ENCODE measurements at places on chromosomes 7 and 10.
A peak's percentile ranks its signal among the peaks of the same experiment; 100 is the strongest.

DNA sequence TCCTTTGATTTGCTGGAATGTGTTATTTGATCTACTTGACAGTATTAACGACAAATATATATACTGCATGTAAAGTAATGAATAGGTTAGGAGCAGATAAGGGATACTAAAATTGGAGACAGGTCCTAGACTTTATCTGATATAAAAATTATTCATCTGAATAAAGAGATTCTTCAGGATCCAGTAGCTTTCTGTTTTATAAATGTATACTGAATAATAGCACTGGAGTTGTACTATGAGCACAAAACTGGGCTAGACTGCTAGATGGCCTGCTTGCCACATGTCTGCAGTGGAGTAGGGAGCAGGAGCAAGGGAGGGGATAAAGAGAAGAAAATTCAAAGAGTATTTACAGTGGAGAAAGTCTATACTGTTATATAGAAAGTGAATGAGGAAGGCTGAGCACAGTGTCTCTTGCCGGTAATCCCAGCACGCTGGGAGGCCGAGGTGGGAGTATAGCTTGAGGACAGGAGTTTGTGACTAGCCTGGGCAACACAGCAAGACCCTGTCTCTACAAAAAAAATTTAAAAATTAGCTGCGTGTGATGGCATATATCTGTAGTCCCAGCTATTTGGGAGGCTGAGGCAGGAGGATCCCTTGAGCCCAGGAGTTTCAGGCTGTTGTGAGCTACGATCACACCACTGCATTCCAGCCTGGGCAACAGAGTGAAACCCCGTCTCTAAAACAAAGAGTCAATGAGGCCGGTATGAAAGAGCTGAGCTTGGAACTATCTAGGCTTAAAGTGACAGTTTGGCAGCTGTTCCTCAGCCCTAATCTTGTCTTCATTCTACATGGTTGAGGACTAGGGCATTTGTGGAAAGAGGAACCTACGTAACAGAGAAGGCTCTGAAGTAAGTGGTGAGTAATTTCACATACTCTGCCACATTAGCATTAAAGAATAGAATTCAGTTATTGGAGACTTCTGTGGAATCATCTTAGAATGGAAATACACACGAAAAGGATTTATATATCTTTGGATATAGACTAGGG lies 41.8 kb downstream of the CD36 start:
- peak; percentile 62 for DNase-seq
- peak overlapping the region; percentile 54 for H3K27ac ChIP-seq
- peaks cover 36% of the 10 kb centered on the region for H3K36me3 ChIP-seq
- no peak overlapping the region for H3K4me3 ChIP-seq
- H3K4me1 ChIP-seq, result peaks cover 5% of the 10 kb centered on the region

DNA sequence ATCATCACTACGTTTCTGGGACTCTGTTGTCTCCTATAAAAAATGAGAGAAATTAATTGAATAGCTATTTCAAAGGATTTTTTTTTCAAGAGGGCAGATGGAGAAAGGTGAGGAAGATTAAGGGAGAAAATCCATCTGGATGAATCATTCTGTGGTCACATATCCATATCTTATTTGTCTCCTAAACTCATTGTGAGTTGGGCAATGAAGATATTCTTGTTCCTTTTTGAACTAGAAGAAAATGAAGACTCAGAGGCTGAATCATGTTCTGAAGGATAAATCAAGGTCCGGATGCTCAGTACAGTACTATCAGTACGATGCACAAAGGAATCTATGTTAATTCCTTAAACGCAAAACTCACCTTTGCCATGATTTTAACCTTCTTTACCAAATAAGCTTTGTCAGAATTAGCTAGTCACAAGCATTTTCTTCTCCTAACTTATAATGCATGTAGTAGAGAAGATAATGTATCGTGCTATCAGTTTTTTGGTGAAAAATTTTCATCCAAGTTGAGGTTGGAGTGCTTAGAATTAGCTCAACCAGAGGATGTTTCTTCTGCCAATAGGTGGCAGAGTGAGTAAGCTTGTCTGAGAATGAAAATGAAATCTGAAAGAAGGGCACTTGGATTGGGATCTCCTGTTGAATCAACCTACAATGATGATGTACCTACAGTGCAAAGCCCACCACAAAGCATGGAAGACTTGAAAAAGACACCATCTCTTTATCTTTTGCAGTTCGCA lies 446.9 kb downstream of the KIF20B start:
- H3K27me3 ChIP-seq, result no peaks in the 10 kb centered on the region
- no peaks in the 10 kb centered on the region for H3K36me3 ChIP-seq
- no peak for DNase-seq
- no peak overlapping the region for H3K27ac ChIP-seq
- no peaks in the 10 kb centered on the region for H3K4me1 ChIP-seq
- no peak overlapping the region for H3K4me3 ChIP-seq

DNA sequence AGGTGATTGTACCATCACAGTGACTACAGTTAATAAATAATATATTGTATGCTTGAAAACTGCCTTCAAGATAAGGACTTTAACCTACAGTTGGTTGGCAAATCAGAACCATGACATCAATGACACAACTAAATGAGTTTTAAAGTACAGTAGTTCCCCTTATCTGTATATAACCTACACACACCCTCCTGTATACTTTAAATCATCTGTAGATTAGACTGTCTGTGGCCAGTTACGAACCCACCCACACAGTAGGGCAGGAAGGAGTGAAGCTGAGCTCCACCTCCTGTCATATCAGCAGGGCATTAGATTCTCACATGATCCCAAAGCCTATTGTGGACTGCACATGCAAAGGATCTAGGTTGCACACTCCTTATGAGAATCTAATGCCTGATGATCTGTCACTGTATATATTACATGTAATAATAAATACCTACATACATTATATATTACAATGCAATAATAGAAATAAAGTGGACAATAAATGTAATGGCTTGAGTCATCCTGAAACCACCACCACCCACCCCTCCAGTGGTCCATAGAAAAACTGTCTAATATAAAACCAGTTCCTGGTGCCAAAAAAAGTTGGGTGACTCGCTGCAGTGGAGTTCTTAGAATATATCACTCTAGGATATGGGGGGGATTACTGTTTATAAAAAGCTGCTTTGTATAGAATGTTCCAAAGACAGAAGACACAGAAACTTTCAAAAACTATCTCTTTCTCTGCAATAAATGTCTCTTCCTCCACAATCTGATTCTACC lies 5.6 kb downstream of the TPK1 start:
- H3K4me1 ChIP-seq, result peaks cover 15% of the 10 kb centered on the region
- DNase-seq, result no peak
- no peak overlapping the region for H3K4me3 ChIP-seq
- H3K36me3 ChIP-seq, result no peaks in the 10 kb centered on the region
- H3K27ac ChIP-seq, result no peak overlapping the region
- no peaks in the 10 kb centered on the region for H3K27me3 ChIP-seq

- H3K27ac ChIP-seq, result no peak overlapping the region
- peaks cover 25% of the 10 kb centered on the region for H3K4me1 ChIP-seq
- no peaks in the 10 kb centered on the region for H3K36me3 ChIP-seq
- no peaks in the 10 kb centered on the region for H3K27me3 ChIP-seq
- peak overlapping the region; percentile 75 for H3K4me3 ChIP-seq
Measured at GRCh38 chr7:105269397-105269796, 119.3 kb downstream of the SRPK2 start.

- H3K27me3 ChIP-seq, result no peaks in the 10 kb centered on the region
- no peaks in the 10 kb centered on the region for H3K36me3 ChIP-seq
- no peaks in the 10 kb centered on the region for H3K4me1 ChIP-seq
- DNase-seq, result no peak
- H3K4me3 ChIP-seq, result no peak overlapping the region
Measured at GRCh38 chr7:148385009-148385682, 205.4 kb upstream of the C7orf33 start.

DNA sequence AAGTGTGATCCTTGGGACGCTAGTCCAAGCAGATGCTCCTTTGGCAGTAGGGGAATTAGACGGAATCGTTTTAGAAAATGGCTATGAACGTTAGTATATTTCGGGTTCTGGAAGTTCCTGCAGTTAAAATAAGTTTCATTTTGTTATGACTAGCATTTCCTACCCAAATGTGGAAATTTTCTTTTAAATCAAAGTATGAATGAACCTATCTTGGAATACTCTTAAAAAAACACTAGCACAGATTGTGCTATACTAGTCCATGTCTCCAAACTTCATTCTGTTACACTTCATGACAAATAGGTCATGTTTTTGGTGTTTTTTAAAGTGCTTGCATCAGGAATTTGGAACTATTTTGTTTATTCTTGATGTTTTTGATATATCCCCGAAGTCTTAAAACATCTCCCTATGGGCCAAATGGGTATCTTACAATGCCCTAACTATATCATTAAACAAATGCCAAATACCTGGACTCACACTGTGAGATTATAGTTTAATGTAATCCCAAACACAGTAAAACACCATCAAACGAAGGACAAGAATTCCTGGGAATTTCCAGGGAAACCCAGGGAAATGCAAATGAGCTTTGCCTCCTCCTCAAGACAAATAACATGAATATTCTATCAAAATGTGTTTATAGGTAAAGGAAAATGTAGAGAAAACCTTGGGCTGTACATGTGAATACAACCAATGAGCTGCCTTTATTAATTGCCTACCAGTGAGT lies 75.9 kb upstream of the PTPRZ1 start:
- H3K36me3 ChIP-seq, result no peaks in the 10 kb centered on the region
- no peak overlapping the region for H3K27ac ChIP-seq
- DNase-seq, result no peak
- no peaks in the 10 kb centered on the region for H3K27me3 ChIP-seq
- H3K4me1 ChIP-seq, result no peaks in the 10 kb centered on the region

DNA sequence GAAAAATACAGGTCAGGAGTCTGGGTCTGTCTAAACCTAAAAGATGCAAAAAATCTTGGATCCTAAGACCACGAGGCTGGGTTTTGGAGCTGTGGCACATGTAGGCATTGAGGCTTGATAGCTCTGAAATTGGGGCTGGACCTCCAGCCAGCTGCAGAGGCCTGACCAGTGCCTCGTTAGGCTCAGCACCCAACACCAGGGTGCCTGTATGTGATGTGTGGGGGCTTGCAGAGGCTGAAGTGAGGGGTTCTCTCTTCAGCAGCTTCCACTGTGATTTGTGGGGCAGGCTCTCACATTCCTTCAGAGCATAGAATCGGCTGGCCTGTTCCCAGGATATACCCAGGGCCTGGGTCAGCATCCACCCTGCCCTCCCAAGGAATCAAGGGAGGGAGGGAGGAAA lies 247.8 kb downstream of the BUB3 start:
- no peak overlapping the region for H3K27ac ChIP-seq
- no peaks in the 10 kb centered on the region for H3K36me3 ChIP-seq
- peaks cover 15% of the 10 kb centered on the region for H3K4me1 ChIP-seq
- DNase-seq, result no peak
- no peak overlapping the region for H3K4me3 ChIP-seq
- no peaks in the 10 kb centered on the region for H3K27me3 ChIP-seq

DNA sequence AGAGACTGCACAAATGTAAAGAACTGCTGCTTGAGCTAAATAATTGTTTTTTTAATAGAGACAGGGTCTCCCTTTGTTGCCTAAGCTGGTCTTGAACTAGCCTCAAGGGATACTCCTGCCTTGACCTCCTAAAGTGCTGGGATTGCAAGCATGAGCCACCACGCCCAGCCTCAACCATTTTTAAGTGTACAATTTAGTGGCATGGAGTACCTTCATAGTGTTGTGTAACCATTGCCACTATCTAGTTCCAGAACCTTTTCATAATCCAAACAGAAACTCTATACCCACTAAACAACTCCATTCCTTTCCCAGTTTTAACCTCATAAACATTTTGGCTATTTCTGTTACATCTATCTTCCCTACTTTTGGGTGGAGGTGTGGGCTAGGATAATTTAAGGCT lies 6.7 kb downstream of the EIF4H start:
- DNase-seq, result no peak
- H3K4me1 ChIP-seq, result peaks cover 38% of the 10 kb centered on the region
- no peak overlapping the region for H3K4me3 ChIP-seq
- H3K36me3 ChIP-seq, result peaks cover 6% of the 10 kb centered on the region
- no peaks in the 10 kb centered on the region for H3K27me3 ChIP-seq

DNA sequence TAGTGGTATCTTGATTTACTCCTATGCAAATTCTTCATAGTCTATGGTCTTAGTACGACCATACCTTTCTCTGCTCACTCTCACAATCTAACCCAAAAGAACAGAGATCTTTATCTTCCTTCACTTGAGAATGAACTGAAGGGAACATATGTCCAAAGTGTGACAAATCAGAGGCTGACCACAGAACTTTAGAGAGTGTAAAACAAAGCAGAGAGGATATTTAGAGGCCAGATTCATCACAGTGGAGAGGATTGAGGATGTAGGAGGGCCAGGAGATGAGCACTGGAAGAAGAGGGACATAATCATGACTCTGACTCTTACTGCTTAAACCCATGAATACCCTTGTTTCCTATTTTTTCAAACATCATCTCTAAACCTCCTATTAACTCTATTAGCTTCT lies 935.3 kb upstream of the PHF14 start:
- H3K27me3 ChIP-seq, result no peaks in the 10 kb centered on the region
- no peaks in the 10 kb centered on the region for H3K36me3 ChIP-seq
- no peak for DNase-seq
- H3K4me1 ChIP-seq, result no peaks in the 10 kb centered on the region
- no peak overlapping the region for H3K27ac ChIP-seq
- no peak overlapping the region for H3K4me3 ChIP-seq

DNA sequence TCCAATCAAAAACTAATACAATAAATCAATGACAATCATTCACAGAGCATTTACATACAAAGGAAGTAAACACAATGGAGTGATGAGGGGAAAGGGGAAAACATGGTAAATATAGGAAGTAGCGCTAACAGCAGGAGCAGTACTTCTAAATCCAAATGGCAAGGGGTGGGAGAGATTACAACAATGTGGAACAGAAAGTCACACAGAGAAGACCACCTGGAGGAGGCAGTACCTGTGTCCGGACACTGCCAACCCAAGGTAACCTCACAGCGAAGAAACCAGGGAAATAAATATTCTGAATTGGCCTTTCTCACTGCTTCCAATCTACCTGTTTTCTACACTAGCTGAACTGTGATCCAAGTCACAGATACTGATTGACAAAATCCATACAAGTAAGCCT lies 58.2 kb downstream of the ABI1 start:
- H3K4me3 ChIP-seq, result no peak overlapping the region
- no peaks in the 10 kb centered on the region for H3K36me3 ChIP-seq
- no peaks in the 10 kb centered on the region for H3K27me3 ChIP-seq
- no peaks in the 10 kb centered on the region for H3K4me1 ChIP-seq
- no peak for DNase-seq
- no peak overlapping the region for H3K27ac ChIP-seq

DNA sequence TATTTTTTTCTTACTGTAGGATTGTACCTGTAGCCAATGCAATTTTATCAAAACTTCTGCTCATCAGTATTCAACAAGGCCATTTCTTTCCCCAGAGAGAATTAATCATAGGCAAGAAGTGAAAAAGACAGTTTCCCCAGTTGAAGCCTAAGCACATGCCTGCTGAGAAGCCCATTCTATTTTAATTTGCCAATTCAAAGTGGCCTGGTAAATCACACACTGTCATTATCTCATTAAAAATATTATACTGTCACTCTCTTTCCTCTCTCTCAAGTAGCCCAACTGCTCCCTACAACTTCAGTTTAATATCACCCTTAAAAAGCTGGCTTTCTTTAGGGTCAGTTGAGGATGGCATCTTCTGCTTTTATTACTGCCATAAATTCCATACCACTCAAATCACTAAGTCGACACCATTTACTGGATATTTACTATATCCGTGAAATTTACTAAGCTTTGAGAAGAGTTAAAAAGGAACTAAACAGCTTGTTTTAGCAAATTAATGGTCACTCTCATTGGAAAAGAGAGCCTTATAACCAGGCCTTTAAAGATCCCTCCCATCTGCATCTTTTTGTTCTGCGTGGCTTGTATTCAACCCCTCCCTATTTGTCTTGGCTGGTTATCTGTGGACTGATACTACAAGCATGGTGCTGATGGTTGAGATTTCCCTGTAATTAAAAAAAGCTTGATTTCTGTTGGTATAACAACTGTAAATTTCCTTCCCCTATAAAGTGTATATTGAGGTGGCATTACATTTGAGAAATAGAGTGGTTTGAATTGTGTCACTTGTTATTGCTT lies 30.6 kb downstream of the COL28A1 start:
- no peak for DNase-seq
- no peak overlapping the region for H3K27ac ChIP-seq
- no peaks in the 10 kb centered on the region for H3K4me1 ChIP-seq
- H3K27me3 ChIP-seq, result no peaks in the 10 kb centered on the region

Data from CD14-positive monocyte (primary cell).